ENCODE measurements at places on chromosomes 2 and 18.
A peak's percentile ranks its signal among the peaks of the same experiment; 100 is the strongest.

DNA sequence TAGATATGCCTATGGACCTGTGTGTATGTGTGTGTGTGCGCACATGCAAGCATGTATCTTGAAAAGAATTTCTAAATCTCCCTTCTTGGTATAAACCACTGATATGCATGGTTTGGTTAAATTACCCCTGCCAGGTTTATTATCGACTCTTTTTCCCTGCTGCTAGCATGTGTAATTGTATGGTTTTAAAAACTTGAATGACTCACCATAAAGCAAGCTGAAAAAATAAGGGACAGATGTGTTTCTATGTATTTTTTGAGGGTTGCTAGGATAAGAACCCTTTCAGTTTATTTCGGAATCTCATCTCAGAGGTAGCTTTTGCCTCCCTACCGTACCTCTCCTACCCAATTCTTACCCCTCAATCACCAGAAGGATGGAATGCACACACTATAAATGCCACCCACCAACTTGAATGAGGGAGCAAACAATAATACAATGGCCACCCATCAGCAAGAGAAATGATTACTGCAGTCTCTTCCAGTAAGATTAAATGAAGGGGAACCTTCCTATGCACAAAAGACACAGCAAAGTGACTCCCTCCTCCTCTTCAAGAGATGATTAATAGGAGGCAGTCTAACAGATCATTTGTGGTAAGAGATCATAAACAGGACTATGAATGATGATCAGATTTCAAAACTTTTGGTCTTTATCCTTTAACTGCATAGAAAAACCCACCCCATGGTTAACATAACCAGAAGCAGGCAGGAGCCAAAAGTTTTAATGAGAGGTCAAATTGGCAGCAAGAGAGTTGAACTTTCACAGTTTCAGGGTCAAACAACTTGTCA, 357.2 kb downstream of the SATB2 start:
- no peak for DNase-seq

DNA sequence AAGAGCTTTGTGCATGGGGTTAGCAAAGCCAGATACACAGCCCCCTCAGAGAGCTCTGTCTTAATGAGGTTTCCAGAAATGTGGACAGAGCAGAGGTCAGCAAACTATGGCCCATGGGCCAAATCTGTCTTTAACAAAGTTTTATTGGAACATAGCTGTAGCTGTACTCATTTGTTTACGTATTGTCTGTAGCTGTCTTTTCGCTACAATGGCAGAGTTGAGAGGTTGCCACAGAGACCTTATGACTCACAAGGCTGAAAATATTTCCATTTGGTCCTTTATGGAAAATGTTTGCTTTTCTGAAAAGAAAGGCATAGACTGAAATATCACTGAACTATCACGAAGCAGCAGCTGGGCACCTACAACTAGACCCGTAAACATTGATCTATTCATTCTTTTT, 841.8 kb downstream of the SLC4A3 start:
- no peak for DNase-seq

DNA sequence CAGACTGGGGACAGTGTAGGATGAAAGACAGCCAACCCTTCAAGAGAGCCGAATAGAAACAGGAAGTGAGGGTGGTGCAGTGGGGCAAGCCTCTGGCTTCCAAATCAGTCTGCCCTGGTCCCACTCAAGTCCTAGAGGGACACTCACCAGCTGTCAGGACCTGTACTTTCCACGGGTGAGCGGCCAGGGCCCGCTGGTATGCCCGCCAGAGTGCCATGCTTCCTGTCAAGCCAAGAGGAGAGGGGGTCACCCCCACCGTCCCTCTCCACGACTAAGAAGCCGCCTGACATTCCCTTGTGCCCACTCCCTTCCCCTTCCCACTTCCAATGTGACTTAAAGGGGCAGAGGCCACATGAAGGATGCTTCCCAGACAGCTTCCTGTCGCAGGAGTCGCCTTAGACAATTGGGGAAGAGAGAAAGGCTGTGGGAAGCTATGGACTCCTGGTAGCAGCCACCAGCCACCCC, 564 bp downstream of the MPV17 start:
- peak; percentile 33 for DNase-seq

DNA sequence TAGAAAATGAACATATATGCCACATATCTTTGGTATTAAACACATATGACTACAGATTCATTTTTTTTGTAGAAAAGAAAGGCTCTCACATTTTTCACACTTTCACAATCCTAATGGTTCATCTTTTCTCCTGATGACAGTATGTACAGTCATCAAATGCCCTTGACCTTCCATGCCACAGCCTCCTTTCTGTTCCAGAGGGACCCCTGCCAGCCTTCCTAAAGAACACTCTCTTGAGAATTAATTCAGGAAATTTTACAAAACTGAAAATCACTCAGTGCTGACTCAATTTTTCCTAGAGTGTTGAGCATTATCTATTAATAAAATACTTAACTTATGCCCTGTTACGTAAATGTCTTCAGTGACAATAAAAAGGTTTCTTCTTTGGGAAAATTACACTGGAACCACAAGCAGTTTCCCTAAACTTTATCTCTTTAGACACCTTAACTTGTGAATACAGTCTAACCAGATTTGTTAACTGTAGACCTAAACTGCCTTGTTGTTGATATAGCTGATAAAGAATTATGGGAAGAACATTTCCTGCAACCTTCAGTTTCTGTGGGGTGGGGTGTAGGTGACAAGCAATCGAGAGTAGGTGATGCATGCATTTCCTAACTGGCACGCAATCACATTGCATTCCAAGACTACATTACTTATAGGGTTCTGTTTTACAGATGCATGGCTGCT, 15.3 kb upstream of the ACOXL start:
- no peak for DNase-seq

GRCh38 chr2:76296438-76296837, 585.7 kb upstream of the GCFC2 start:
- DNase-seq, result peak; percentile 16

GRCh38 chr2:135733045-135733444, 8.6 kb upstream of the UBXN4 start:
- DNase-seq, result no peak

DNA sequence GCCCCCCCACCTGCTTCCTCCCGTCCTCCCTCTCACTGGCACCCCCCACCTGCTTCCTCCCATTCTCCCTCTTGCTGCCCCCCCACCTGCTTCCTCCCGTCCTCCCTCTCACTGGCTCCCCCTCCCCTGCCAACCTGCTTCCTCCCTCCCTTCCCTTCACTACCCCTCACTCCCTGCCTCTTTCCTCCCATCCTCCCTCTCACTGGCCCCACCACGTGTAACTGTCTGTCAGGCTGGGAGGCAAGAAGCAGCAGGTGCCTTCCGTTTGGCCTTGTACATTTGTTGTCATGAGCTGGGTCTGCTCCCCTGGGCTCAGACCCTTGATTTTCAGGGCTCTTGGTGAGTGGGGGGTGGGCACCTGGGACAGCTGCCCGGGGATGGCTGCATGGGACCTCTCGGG, 19.1 kb downstream of the RTP5 start:
- DNase-seq, result no peak

DNA sequence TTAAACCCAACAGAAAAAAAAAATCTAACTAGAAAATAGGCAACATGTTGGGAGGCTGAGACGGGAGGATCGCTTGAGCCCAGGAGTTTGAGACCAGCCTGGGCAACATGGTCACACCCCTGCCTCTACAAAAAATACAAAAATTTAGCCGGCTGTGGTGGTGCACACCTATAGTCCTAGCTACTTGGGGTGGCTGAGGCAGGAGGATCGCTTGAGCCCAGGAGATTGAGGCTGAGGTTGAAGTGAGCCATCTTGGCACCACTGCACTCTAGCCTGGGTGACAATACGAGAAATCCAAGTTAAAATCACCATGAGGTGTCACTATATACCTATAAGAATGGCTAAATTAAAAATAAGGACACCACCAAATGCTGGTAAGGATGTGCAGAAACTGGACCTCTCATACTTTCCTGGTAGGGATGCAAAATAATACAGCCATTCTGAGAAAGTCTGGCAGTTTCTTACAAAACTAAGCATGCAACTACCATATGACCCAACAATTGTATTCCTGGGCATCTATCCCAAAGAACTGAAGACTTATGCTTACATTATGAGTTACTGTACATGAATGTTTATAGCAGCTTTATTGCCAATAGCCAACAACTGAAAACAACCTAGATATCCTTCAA, 2.2 kb downstream of the SEPTIN10 start:
- no peak for DNase-seq
